Central memory CD4-positive, alpha-beta T cell (primary cell): ENCODE measurements at places on chromosomes 11 and 22.

DNA sequence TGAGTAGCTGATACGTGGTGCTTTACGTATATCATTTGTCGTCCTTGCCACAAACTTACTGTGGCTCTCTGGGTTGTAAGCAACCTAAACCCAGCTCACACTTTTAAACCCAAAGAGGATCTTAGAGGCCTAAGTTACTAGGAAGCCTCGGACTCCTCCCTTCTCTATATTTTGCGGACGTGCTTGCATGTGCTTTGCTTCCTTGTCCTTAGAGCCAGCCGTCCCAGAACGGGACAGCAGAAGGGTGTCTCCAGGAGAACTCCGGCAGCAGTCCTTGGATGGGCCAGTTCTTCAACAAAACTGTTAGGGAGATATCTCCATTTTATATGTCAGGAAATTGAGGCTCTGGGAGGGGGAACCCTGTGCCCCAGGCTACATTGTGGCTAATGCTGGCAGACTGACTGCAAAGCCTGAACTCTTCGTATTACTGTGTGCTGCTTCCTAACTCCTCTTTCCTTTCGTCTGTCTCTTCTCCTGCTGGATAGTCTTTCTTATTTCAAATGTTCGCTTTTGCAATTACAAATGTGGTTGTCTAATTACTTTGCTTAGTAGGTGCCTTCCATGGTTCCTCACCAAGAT, 33.8 kb downstream of the TNRC6B start:
- no peak for DNase-seq

- no peak for DNase-seq
Observed at GRCh38 chr22:49519117-49519737, 308.4 kb downstream of the BRD1 start.

DNA sequence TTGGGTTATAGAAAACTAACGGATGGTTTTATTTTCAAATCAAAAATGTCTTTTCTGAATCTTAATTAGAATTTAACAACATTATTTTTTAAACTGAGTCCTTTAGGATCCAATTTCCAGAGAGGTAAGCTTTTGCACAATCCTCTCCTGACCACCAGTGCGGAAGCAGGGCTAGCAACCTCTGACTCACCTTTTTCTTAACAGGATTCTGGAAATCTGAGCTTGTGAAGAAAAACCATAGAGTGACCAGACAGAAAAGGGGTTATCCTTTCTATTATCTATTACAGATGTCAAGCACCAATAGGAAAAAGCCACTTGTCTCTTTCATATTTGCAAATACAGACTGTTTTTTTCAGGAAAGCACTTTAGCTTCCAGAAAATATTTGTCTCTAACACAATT, 25.3 kb downstream of the ALG9 start:
- DNase-seq, result no peak

GRCh38 chr11:101866619-101867491, 48.0 kb upstream of the CEP126 start:
- DNase-seq, result no peak

- DNase-seq, result no peak
Observed at GRCh38 chr11:105389952-105390351, 219.9 kb upstream of the GRIA4 start.

DNA sequence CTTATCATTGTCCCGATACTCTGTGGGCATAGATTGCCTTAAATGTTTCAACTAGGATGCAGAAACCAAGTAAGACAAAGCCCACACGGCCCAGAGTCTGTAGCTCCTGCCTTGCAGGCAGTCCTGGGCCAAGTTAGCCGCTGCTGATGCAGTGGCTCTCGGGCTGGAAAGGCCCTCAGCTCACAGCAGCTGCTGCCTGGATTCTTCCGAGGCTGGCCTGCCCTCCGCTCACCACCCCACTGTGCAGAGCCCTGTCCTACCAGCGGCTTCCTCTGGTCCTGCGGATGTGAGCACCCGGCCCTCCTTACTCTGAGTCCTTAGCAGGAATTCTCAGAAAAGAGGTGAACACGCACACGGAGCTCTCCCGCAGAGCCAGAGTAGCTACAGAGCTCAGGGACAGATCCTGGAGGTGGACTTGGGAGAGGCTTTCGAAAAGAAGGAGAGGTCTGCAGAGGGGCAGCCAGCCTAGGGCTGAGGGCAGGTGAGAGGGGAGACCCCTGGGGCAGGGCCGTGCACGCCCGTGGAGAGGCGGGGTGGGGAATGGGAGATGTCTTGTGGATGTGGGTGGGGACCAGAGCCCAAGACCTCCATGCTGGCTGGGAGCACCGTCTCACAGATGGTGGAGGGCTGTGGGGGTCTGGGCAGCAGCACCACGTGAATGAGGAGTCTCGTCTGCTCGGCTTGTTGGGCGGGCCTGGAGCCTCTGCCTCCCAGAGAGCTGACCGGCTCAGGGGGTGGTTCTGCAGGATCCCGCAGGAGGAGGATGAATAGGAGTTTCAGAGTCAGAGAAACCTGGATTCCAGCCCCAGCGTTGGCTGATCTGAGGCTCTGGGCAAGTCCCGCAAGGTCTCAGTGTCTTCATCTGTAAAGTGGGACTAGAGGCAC, 117.4 kb upstream of the B3GAT1 start:
- DNase-seq, result no peak
